SW480 (cell line): ENCODE measurements at places on chromosomes 6 and 20.

DNA sequence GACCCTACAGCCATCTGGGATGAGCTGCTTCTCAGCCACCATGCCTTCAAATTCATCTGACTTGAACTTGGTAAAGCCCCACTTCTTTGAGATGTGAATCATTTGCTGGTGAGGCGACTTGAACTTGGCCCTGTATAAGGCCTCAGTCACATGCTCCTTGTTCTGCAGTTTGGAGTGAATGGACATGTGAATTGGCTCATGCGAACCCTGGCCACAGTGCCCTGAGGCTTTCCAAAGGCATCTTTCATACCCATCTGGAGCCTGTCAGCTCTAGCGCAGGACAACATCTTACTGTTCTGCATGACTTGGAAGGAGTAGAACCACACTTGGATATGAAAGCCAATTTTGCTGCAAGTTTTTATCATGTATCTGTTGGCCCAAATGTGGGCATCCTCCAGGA, 244.0 kb upstream of the FAM83B start:
- no peak for DNase-seq

GRCh38 chr20:59163631-59164530, at the start of gene ZNF831:
Gene ZNF831 (plus strand): TSS chr20:59163821. CDS start chr20:59191020, 27,199 bp downstream.
- no peak for DNase-seq

- no peak for DNase-seq
Measured at GRCh38 chr6:13653296-13653695, 38.2 kb downstream of the NOL7 start.

DNA sequence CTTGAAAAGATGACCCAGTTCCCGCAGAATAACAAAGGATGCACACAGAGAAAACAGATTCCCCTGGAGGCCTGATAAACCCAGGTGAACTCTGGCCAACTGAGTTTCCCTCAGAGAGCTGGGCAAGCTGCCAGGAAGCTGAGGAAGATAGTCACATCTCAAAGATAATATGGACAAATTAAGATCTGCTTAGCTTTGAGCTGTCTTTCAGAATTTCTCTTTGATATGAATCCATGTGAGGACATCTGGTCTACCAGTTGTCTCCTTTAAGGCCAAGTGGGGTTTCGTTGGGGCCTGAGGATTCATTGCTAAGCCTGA, 59.5 kb downstream of the ID4 start:
- no peak for DNase-seq

DNA sequence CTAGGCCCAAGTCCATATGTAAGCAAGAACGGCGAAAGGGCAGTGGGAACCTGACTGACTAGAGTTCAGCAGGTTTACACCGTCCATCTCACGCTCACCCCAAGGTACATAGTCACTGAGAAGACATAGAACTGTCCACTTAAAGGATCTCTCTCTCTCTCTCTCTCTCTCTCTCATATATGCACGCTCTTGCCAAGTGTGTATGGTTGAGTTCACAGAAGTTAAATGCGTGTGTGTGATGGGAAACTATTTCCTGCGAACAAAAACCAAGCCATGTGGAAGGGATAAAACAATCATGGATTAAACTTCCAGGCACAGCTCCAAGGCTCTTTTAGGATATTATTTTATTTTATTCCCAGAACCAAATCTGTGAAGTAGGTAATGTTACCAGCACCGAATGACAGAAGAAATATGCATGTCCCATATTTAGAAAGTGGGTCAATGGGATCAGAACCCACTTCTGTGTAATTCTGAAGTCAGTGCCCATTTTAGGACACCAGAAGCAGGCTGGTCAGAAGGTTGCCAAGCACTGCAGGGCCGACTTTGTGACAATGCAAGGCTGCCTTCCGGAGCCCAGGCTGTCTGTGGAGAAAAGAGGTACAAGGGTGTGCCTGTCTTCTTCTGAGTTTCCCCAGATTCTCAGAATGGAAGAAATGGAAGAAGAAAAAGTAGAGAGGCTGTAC, 49.2 kb upstream of the MAP7 start:
- no peak for DNase-seq

- DNase-seq, result peak; percentile 58
Measured at GRCh38 chr20:433300-433975, 25.3 kb downstream of the RBCK1 start.

DNA sequence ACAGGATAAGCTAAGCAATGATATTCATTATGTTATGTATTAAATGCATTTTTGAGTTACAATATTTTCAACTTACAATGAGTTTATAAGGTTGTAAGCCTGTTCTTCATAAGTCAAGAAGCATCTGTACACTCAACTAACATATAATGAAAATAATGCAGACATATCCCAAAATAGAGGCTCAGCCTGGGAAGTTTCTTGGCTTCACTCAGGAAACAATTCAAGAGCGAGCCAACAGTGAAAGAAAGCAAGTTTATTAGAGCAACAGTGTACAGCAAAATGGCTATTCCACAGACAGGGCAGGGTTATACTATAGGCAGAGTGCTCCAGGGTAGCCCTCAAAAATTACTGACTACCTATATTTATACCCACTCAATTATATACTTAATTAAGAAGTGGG, 1581.8 kb downstream of the HACE1 start:
- no peak for DNase-seq

GRCh38 chr6:128494440-128494839, 26.0 kb downstream of the PTPRK start:
- DNase-seq, result no peak
